ENCODE measurements at places on chromosomes 7 and 10.

DNA sequence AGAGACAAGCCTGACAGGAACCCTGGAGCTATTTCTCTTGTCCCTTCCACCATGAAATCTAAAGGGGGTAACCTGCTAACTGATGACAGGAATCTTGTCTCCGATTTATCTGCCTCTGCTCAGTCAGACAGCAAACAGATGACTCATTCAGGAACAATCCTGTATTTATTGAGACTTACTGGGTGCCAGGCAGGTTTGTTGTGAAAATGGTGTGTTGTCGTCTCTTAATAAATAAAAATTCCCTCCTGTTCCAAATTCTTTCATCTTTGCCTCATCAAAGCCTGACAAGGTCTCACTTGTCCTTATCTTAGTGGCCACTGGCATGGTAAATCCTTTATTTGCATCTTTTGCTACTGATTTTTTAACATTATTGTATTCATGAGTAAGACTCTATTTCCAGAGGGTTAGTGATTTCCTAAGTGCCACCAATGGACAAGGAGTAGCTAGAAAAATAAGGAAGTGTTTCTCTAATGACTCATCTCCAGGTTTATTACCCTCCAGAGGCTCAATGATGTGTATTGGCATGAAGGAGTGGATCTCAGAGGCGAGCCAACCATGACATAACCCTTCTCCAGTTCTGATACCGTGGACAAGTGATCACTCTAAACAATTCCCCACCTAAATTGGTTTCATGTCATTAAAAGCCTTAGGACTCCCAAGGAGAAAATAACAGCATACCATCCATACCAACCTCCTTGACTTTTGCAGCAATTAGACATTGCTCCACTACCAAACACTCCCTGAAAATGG lies 724.0 kb downstream of the GRID1 start:
- DNase-seq, result no peak

GRCh38 chr10:95742485-95742884 lies 13.5 kb upstream of the ENTPD1 start:
- DNase-seq, result no peak

DNA sequence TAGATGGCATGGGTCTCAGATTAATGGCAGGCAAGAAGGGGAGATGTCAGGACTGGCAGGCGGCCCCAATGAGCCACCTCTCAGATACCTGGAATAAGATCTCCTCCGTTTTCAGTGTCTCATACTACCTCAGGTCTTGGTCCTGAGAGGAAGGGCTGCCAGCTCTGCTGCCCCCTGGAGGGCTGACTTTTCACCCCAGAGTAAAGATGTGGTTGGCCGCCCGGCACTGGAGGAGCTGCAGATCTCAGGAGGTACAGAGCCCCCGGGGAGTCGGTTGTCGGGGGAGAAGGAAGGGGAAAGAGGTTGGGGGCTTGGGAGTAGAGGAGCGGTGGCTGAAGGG lies 642 bp upstream of the COL13A1 start:
- peak; percentile 61 for DNase-seq

GRCh38 chr7:25503306-25503705 lies 275.0 kb upstream of the NPVF start:
- no peak for DNase-seq

GRCh38 chr10:128096486-128097199 lies 29.6 kb downstream of the MKI67 start:
- no peak for DNase-seq

DNA sequence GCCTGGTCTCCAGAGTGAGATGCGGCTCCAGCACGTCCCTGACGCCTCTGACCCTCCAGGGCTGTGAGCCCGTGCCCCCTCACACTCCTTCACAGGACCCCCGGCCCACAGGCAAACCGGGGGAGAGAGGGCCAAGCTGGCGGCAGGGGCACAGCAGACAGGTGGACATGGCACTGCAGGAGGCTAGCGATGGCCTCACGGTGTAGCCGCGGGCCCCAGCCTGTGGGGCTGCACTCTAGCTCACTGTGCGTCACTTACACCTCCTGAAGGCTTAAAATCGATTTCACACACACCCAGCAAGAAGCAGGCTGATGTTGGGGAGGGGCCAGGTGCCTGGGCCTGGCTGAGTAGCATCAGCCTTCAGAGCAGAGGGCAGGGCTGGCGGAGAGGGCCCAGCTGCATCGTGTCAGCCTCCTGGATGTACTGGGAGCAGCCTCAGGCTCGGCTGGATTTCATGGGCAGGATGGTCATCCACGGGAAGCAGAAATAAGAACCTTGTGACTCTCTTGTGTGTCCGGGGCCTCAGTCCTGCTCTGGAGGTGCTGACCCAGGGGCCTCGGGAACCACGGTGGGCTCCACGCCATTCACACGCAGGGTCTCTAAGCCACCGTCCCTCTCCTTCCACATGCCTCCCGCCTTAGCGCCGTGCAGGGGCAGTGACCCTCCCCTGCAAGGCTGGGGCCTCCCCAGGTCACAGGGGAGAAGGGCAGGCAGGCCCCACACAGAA lies 19.4 kb upstream of the KNDC1 start:
- DNase-seq, result no peak

- DNase-seq, result no peak
Measured at GRCh38 chr10:80518807-80519360, 18.8 kb upstream of the SH2D4B start.

- DNase-seq, result peak; percentile 34
Measured at GRCh38 chr10:63707254-63707910, 186.2 kb downstream of the REEP3 start.

GRCh38 chr10:132943058-132943790 lies 854 bp upstream of the CFAP46 start:
- DNase-seq, result no peak

DNA sequence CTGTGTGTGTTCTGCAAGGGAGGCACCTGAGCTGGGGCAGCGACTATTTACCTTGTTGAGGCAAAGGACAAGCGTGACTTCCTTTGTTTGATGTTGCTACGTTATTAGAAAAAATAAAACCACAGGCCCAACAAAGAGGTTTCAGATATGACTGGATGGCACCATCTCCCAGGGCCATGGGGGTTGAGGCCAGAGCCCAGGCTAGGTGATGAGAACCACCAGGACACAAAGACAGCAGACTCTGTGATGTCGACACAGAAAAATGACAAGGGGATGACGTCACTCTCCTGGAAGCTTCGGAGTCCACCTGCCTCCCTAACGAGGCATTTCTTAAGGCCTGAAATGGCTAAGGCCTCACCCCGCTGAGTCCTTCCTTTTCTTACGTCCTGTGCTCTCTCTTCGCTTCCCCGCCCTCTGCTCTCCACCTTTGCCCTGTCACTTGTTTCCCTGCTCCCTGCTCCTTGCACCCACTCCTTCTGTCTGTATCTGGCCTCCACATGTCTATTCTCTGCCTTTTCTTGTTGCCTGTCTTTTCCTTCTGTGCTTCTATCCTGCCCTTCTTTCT lies 83.0 kb upstream of the ADRB1 start:
- DNase-seq, result peak; percentile 33

GRCh38 chr10:13206091-13206490 lies 28.1 kb downstream of the UCMA start:
- no peak for DNase-seq

DNA sequence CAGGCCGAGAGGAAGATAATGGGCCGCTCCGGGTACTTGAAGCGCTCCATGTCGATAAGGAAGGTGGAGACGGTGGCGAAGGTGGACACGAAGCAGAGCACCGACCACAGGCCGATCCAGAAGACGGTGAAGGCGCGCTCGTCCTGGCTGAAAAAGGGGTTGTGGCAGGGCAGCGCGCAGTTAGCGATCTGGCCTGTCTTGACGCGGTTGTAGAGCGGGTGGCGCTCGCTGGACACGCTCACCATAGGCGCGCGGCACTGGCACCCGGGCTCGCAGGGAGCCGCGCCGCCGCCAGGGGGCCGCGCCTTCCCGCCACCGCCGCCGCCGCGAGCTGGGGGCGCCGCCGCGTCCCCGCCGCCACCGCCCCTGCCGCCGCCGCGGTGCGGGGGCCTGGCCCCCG lies 1.6 kb downstream of the FZD8 start:
- peak; percentile 52 for DNase-seq

DNA sequence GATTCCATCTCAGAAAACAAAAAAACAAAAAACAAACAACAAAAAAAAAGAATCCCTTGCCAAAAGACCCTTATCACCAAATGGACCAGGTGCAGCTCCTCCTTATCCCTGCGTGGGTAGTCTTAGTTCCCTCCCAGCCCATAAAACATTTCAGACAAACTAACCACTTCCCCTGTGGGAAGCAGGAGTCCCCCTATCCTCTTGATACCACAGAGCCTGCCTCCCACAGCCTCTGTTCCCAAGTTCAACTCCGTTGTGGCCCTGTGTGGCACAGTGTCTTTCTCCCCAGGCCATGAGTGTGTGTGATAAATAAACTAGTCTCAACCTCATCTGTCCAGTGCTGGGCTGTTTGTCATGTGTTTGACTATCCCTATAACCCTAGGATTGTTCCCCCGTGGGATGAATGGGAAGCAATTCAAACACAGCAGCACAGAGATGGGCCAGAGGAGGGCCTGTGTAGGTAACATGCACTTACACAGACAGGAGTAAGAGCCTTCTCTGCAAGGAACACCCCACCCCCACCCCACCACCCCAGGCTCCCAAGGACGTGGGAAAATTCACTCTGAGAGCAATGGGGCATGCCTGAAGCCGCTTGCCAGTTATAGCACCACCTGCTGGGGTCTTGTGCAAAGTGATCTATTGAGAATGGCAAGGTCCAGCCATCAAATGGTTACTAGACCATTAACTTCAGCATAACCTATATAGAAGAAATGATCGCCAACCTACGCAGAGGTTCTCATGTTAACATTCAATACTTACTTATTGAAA lies 147.1 kb upstream of the GHITM start:
- DNase-seq, result peak; percentile 24

GRCh38 chr10:124609698-124610097 lies 134.5 kb downstream of the FAM53B start:
- no peak for DNase-seq

- no peak for DNase-seq
Measured at GRCh38 chr7:132117181-132117580, 459.1 kb downstream of the PLXNA4 start.

GRCh38 chr7:95917634-95918033 lies 145.3 kb downstream of the DYNC1I1 start:
- no peak for DNase-seq

DNA sequence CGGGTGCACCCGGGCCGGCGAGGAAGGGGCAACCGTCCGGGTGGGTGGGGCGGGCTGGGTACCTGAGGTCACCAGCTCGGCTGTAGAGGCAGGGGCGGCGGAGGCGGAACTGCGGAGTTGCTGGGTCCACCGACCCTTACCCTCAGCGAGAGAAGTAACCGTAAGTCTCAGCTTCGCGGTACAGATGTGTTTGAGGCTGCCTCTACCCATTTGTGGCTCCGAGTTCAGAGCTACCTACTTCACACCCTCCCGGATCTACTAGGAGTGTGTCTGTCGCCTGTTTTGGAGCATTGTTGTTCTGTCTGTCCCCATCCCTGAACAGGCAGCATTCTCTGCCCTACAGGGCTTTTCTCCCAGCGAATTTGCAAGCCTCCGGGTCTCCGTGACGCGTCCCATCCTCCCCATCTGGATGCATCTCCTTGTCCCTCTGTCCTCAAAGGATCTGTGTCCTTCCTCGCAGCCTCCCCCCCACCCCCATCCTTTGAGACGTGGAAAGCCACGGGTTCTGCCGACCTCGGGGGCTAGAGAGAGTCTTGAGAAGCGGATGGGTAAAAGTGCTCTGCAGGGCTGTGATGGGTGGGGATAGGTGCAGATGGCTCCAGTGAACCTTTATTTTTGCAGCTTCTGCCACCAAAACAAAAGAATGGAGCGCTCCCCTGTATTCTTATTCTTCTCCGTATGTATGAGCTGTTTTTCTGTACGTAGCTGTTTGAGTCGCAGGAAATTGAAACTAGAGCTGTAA lies 757 bp downstream of the ANKIB1 start:
- DNase-seq, result no peak

GRCh38 chr10:30819341-30820181 lies 190.0 kb upstream of the LYZL2 start:
- DNase-seq, result no peak
